ENCODE measurements at places on chromosomes 11 and 22. TPM values are rescaled to one million over a fixed set of nuclear protein-coding genes. Genes with fewer than 3 reads are reported as not detected.

DNA sequence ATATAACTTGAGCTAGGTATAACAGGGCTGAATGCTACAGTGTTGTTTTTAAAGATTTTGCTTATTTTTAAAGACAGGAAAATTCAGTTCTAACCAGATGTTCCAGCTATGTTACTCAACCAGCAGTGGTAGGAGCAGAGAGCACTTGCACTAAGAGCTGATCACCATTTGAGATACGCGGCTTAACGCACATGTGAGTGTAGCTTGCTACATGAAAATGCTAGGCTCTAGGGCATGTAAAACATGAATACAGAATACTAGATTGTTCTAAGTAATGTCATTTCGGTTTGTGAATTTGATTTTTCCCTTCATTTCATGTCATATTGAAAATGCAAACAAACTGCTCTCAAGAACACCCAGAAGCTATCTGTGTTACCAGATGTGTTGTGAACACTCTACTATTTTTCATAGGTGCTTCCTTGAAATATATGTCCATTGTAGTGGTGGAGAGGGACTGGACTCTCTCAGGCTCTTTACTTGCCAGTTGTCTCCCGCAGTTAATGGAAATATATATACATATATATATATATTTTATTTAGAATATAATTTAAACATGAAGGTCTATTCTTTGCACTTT is 10.8 kb upstream of the TECTA start:
- no peak for DNase-seq

DNA sequence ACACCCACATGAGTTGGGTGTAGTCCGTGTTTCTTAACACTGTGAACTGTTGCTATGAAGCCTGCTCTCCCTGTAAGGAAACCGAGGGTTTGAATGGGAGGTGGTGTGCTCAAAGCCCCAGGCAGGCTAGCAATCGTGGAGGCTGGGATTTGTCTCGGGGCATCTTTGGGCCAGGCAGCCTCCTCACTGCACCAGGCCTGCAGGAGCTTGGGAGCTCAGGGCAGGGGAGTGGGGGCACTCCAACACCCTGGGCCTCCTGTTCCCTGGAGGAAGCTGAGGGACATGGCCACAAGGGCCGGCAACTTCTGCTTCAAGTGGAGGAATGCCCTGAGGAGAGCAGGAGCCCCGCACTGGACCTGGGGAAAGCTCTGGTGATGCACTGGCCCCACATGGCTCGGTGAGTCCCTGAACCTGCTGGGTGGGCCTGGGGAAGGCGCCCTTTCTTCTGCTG is 164.7 kb upstream of the B3GAT1 start:
- DNase-seq = no peak

GRCh38 chr11:9170450-9170849 is 79.1 kb upstream of the SCUBE2 start:
- no peak for DNase-seq

DNA sequence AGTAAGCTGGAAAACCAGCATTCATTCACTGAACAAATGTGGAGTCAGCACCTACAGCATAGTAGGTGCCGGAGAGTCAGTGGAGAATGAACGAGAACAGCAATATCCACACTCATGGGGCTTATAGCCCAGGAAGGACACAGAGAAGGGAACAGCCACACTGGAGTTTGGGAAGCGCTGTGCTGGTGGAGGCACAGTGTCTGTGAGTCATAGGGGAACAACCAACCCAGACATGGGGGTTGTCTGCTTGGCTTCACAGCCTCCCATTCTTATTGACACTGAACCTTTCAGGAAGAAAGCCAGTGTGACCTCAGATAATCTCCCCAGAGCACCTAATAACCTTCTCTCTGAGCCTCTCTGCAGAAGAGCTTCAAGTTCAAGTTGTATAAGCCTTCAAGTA is 56.6 kb upstream of the UBASH3B start:
- no peak for DNase-seq

- DNase-seq = no peak
Observed at GRCh38 chr11:70360211-70360610, 38.1 kb upstream of the CTTN start.

DNA sequence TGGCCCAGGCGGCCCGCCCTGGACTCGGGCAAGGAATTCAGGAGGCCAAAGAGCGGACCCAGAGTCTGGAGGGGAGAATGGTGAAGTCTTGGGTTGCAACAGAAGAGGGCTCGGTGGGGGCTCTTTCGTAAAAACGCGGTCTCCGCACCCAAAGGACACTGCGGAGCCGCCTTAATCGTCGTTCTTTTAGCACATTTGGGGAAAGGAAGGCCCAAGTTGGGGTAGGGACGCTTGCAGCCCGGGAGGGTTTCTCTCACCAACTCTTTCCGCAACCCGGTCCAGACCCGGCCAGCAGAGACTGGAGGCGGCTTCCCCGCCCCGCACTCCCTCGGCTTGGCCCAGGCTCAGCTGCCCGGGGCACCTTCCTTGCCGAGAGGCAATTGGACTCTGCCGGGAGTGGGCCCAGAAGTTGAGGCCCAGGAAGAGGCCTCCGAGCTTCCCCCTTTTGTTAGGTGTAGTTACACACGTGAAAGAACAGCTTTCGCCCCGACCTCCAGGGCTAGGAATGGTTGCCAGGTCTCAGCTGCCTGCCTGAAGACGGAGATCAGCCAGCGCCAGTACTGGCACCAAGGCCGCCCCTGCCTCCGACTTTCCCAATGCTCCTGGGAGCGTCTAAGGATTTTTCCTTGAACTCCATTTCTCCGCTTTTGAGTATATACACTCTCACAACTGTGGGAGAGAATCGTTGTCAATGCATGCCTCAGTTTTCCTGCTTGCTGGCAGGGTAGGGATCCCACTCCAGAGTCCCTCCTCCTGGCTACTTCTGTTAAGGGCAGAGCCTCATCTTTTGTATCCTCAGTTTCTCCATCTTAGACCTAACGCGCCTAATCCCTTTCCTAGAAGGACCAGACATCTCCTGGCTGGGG is 3.7 kb downstream of the ALX4 start:
- DNase-seq = no peak

GRCh38 chr11:73240190-73240781 is 22.2 kb downstream of the P2RY2 start:
- no peak for DNase-seq

GRCh38 chr11:132590554-132590953 is 941.7 kb downstream of the OPCML start:
- no peak for DNase-seq

- DNase-seq = no peak
Observed at GRCh38 chr22:48536541-48537342, 1290.9 kb downstream of the BRD1 start.

- no peak for DNase-seq
Observed at GRCh38 chr11:73949246-73949645, 1.6 kb upstream of the DNAJB13 start.

Gene NXPE2
- 0.21 TPM for total RNA-seq

Gene TYR
- total RNA-seq = not detected

Gene OTOG
- 0.31 TPM for total RNA-seq
